ENCODE measurements at places on chromosomes 4 and X. TPM values are rescaled to one million over a fixed set of nuclear protein-coding genes. Genes with fewer than 3 reads are reported as not detected.

DNA sequence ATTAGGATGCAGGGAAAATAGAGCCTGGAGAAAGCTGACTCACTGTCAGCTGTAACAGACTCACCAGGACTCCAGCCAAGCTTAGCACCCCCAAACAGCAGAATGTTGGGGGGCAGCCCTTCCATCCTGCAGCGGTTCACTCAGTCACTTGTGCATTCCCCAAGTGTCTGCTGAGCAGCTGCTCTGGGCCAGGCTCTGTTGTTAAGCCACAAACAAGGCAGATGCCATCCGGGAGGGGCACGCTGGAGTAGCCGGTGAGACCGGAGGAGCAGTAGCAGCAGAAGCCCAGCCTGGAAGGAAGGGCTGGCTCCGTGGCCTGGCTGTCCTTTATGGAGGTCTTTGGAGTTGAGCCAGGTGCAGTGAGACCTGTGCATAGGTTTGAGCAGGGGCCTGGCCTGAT, 22.0 kb downstream of the CCNQ start:
- no peak overlapping the region for H3K27ac ChIP-seq
- H3K4me3 ChIP-seq, result no peak overlapping the region
- no peaks in the 10 kb centered on the region for H3K4me1 ChIP-seq
- DNase-seq, result no peak
- H3K36me3 ChIP-seq, result no peaks in the 10 kb centered on the region

- H3K27ac ChIP-seq, result no peak overlapping the region
- no peaks in the 10 kb centered on the region for H3K4me1 ChIP-seq
- DNase-seq, result no peak
These were observed 145.0 kb upstream of the LEF1 start for GRCh38 chr4:108313546-108314339.

- H3K4me1 ChIP-seq, result no peaks in the 10 kb centered on the region
- H3K27ac ChIP-seq, result no peak overlapping the region
- DNase-seq, result no peak
- H3K36me3 ChIP-seq, result no peaks in the 10 kb centered on the region
- H3K27me3 ChIP-seq, result no peaks in the 10 kb centered on the region
- no peak overlapping the region for H3K4me3 ChIP-seq
These were observed 1826.0 kb downstream of the STIM2 start for GRCh38 chr4:28686618-28687017.

DNA sequence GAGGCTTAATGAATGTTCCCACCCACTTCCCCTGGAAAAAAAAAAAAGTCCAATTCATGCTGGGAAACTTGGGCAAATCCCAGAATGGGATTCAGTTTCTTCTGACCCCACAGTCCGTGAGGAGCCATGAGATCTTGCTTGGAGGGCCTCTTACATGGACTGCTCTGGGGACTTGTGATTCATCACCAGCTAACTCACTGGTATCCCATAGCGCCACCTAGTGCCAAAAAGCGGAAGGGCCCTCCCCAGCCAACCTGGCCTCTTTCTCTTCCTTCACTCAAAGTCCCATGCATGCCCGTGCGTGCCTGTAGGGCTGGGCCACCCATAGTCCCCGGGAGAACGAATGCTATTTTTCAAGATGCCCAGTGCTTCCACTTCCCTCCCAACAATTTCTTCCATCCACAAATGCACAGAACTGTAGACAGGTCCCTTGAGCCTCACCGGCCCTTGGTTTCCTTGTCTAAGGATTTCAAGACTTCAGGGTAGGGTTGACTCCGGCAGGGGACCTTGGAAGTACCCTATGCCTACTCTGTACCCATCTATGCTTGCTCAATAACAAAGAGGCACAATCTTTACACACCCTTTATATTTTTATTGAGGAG, 5.1 kb downstream of the RTL5 start:
- H3K4me3 ChIP-seq, result no peak overlapping the region
- H3K27ac ChIP-seq, result no peak overlapping the region
- peaks cover 15% of the 10 kb centered on the region for H3K4me1 ChIP-seq
- DNase-seq, result peak; percentile 71
- no peaks in the 10 kb centered on the region for H3K36me3 ChIP-seq

ARMCX4 gene
- 8.6 TPM for total RNA-seq

DTHD1 gene
- 3.3 TPM for total RNA-seq
